ENCODE measurements at places on chromosomes 5 and 9.

- no peak for DNase-seq
Measured at GRCh38 chr5:168951356-168951755, 349.6 kb downstream of the SLIT3 start.

DNA sequence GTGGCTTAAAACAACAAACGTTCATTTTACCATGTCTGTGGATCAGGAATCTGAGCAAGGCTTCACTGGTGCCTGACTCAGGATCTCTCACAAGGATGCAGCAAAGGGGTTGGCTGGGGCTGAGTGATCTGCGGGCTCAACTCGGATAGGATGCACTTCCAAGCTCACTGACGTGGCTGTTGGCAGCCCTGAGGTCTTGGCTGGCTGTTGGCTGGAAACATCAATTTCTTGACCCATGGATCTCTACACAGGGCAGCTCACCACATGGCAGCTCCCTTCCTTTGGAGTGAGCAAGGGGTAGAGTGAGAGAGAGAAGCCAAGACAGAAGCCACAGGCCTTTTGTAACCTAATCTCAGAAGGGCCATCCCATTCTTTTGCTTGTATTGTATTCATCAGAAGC lies 202.1 kb downstream of the NXNL2 start:
- DNase-seq, result no peak

- DNase-seq, result no peak
Measured at GRCh38 chr5:5932824-5933223, 445.5 kb downstream of the MED10 start.

GRCh38 chr9:99023831-99024230 lies 80.1 kb downstream of the COL15A1 start:
- no peak for DNase-seq

GRCh38 chr9:20462410-20462809 lies 159.9 kb downstream of the MLLT3 start:
- DNase-seq, result no peak

DNA sequence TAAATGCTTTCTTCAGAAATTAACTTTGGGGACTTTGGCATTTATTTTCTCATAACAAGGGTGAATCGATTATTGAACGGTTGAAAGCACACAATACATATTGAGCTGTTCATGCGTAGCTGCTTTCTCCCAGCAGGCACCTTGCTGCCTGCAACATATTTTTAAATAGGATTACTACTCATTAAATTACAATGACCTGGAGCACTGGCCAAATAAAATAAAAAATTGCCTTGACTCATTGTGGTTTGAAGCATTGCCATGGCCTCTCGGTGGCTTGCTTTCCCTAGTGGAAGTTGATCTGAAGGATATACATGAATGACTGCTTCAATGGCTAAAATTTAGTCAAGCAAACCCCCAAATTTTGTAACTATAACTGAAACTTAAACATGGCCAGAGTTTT lies 181.6 kb upstream of the NUDT12 start:
- no peak for DNase-seq

- DNase-seq, result no peak
Measured at GRCh38 chr9:130107955-130108354, 54.2 kb downstream of the GPR107 start.

- no peak for DNase-seq
Measured at GRCh38 chr9:87594194-87594593, 96.5 kb downstream of the DAPK1 start.

DNA sequence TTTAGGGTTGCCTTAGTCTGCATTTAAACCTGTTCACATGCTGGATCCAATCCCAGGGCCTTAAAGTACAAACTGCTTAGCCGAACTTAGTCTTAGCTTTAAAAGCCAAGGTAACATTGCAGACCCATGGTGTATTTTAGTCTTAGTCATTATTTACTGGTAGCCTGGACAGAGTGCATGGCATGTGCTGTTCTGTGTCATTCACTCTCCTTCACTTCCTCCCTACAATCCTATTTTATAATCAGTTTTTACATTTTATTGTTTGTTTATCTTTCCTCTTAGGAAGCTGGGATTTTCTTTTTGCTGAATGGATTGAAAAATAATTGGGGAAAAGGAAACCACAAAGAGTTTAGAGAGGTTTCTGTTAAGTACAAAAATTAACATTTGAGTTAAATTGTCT lies 29.4 kb upstream of the TAL2 start:
- no peak for DNase-seq

DNA sequence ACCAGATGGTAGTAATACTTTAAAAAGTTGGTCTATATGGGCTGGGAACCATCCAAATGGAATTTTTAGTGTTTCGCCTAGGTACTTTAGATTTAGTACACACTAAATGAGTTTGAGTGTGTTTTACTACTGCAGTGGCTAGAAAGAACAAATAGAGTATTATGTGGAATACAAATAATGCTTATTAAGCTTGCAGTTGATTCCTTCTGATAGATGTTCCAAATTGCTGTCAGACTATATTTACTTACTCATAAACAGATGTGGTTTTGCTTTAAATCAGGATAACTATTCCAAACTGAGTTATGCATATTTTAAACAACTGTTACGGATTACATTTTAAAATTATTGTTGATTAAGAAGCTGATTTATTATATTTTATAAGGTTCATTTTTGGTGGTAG lies 103.3 kb downstream of the ZSWIM6 start:
- DNase-seq, result no peak

GRCh38 chr5:103389846-103390245 lies 131.3 kb downstream of the MACIR start:
- DNase-seq, result no peak

DNA sequence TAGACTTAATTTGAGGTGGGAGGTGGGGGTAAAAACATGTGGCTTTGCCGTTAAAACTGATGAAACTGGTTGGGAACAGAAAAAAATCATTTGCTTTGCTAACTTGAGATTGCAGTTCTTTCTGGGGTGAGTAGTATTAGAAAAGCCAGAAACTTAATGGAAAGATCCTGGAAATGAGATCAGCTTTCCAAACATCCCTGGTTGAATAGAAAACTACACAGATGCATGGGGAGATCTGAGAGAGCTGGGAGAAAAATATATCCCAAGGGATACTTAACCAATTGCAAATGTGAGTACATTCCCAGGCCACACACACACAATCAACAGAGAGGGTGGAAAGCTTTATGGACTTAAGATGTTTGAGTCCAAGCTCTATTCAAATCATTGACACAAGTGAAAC lies 222.3 kb downstream of the YTHDC2 start:
- DNase-seq, result no peak

DNA sequence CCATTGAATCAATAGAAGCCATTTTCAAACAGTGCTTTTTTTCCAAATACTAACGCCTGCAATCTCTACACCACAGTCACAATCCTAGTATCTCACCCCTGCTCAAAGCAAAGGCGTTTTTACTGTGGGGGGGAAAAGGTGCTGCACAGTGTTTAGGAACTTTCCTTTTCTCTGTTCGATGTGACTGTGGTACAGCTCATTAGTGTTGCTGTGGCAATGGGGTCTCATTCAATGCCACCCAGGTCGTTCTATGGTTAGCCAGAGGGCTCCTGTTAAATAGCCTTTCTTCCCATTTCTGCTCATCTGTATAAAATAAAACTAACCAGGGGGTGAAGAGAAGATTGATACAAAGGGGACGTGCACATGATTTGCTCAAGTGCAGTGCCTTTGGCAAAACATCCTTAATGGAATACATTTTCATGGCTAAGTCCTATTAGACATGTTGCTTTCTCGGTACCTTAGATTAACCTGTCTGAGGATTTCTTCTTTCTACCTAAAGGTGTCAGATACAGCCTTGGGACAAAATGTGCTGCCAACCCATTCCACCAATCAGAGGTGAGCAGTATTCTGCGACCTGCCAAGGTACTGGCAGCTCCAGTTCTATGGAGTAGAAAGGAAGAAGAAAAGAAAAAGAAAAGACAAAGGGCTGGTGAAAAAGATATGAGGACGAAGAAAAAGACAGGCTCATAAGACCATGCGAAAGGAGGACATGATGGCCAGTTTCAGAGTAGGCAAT lies 651.4 kb upstream of the DMAC1 start:
- DNase-seq, result no peak

DNA sequence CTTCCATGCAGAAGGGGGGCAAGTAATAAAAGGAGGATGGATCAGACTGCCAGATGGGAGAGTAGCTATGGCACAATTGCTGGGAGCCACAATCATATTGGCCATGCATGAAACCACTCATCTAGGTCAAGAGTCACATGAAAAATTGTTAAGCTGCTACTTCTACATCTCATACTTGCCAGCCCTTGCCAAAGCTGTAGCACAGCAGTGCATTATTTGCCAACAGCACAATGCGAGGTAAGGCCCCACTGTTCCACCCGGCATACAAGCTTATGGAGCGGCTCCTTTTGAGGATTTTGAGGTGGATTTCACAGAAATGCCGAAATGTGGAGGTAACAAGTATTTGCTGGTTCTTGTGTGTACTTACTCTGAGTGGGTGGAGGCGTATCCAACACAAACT lies 109.9 kb upstream of the EPB41L4A start:
- DNase-seq, result no peak

- no peak for DNase-seq
Measured at GRCh38 chr9:81720450-81721086, 31.2 kb upstream of the TLE1 start.

- no peak for DNase-seq
Measured at GRCh38 chr9:126709241-126709640, 95.5 kb downstream of the LMX1B start.

DNA sequence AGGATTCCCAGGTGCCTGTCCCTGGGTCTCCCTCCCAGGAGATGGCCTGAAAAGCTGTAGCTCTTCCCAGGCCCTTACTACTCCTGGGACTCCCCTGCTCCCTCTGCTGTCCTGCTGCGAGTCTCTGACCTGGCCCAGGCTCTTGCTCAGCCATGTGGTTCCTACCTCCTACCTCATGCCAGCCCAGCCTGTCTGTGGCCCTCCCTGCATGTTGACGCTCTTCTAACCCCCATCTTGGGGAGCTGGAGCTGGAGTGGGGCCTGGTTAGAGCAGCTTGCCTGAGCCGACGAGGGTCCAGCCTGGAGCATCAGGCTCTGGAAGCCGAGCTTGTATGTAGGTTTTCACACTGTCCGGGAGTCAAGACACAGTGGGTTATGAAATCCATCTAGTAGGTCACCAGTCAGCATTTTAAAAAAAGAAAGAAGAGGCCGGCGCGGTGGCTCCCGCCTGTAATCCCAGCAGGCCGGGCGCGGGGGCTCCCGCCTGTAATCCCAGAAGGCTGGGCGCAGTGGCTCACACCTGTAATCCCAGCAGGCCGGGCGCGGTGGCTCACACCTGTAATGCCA lies 244.4 kb downstream of the FANCC start:
- no peak for DNase-seq

GRCh38 chr9:4615251-4615650 lies 46.8 kb upstream of the PLPP6 start:
- DNase-seq, result no peak

GRCh38 chr9:111907147-111907546 lies 10.5 kb downstream of the UGCG start:
- no peak for DNase-seq

GRCh38 chr5:131460867-131461572 lies 174.0 kb downstream of the RAPGEF6 start:
- DNase-seq, result no peak

GRCh38 chr5:174313615-174314014 lies 268.1 kb downstream of the NSG2 start:
- DNase-seq, result no peak

DNA sequence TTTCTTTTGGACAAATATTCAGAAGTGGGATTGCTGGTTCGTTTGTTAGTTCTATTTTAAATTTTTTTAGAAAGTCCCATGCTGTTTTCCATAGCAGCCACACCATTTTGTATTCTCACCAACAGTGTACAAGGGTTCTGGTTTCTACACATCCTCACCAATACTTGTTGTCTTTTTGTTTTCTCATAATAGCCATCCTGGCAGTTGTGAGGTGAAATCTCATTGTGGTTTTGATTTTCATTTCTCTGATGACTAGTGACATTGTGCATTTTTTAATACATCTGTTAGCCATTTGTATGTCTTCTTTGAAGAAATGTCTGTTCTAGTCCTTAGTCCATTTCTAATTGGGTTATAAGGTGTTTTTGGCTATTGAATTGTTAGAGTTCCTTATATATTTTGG lies 214.3 kb downstream of the ARRDC3 start:
- no peak for DNase-seq

DNA sequence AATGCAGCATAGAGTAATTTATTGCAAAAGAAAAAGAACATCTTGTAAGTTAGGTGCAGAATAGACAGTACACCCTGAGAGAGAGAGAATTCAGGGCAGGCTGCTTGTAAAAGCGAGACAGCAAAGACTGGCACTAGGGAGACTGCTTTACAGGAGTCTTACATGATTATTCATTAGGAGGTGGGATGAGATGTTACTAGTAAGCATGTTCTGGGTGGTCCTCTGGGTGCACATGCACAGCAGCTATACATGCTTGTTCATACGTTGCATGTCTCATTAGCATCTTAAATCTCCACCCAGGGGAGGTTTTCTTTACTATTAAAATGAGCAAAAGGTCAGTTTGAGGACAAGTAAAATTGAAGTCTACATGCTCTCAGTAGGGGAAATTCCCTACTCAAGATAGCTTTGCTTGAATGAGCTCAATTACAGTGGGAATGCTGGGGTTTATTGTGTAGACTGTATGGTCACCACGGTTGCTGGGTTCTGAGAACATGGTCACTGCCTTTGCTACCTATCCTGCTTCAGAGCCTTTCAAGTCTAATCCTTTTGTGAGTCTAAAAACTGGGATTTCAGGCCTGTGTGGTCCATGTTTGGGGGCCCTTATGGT lies 60.6 kb downstream of the RGS7BP start:
- DNase-seq, result no peak

DNA sequence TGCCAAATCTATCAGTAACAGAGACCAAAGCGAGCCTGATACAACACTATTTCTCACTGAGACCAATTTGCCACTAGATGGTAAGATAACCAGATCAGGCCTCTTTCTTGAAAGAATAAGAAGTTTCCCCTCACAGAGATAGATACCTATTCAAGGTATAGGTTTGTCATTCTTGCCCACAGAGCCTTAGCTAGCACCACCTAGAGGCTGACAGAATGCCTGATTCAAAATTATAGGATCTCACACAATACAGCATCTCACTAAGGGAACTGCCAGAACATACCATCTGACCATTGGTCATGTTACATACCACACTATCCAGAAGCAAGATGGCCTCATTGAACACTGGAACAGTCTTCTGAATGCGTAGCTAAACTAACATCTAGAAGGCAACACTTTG lies 166.6 kb upstream of the HCN1 start:
- no peak for DNase-seq

DNA sequence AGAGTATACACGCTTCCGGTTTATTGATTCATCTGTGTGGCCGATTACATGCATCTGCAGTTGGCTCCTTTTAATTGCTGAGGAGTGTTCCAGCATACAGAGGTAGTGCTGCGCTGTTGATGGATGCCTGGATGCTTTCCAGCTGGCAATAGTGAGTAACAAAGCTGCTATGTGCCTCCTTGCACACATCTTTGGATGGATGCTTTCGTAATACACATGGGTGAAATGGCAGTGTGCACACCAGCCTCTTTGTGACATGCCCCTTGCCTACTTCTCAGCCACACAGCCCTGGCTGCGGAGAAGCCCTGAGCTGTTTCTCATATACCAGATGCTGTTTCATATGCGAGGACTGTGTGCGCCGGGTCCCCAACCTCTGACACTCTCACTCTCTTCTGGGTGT lies 151.0 kb downstream of the GADD45G start:
- DNase-seq, result no peak
